ENCODE measurements at places on chromosomes 7 and 10.

DNA sequence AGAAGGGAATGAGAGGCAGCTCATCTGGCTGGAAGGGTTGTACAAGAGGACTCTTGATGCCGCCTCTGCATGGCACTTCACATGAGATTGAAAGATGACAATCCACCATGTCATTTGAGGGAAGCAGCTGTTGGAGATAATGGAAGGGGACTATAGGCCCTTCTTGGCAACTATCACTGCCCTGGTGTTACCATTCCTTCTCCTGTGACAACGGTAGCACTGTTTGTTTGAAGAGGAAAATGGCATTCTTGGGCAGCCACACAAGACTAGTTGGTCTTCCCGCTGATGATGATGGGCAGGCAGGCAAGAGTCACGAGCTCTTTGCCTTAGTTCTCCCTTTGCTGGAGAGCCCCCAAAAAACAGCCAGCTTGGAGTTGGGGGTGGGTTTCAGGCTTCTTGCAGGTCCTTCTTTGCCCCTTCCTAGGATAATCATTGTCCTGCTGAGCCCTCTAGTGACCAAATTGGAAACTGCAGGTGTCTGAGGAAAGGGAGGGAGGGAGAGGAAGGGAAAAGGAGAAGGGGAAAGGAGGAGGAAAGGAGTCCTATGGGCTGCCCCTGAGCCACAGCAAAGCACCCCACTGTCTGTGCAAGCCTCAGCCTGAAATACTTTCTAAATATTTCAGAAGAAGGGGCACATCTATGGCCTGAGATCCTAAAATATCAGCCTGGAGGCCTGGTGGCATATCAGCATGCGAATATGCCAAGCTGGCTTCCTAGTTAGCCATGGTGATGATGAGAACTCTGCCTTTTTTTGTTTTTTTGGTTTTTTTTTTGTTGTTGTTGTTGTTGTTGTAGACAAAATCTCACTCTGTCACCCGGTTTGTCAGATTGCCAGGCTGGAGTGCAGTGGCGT, 165.6 kb upstream of the KMT2E start:
- peak; percentile 33 for DNase-seq

GRCh38 chr10:35924759-35925158, 282.7 kb upstream of the FZD8 start:
- no peak for DNase-seq

DNA sequence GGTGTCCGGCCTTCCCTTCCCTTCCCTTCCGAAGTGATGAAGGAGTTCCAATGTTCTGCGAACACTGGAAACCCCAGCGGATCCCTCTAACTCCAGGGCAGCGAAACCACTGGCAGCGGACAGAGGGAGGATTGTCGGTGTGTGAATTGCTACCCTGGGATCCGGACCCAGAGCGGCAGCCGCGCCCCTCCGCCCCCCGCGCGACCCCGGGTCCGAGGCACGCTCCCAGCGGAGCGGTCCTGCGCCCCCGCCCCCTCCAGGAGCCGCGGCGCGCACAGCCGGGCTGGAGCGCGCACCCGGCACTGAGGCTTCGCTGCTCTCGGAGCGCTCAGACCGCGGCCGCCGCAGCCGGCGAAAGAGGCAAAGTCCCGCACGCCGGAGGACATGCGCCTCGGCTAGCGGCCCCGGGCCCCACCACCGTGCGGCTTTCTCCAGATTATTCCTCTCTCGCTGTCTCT, at the start of gene PTPRZ1:
Gene PTPRZ1, plus strand, starts transcription at position 331 of the 458 bp plus-strand sequence. CDS start 339 bp downstream, outside the sequence.
- peak; percentile 58 for DNase-seq

DNA sequence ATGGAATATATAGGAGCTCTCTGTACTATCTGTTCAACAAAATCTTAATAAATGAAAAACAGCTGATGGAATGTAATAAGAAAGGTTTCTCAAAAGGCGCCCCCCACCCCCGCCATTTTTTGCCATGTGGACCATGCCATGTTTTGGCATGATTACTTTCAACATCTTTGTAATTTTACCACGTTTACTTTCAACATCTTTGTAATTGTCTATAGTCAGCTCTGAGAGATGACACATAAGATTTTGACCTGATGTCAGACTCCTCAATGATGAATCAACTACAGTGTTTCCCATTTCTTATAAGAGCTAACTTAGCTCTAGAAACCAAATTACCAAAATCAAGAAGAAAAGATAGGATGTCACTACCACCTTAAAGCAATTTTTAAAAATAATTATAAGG, 144.9 kb upstream of the AHR start:
- DNase-seq: no peak

- no peak for DNase-seq
These were observed 53.9 kb downstream of the AHCYL2 start for GRCh38 chr7:129278688-129279087.

Measured in right lung (tissue), 10 donors.